Stimulated activated CD4-positive, alpha-beta T cell treated with anti-CD3 and anti-CD28 coated beads, TNF-alpha, amount 100 ng/mL, for 1 hour (primary cell): ENCODE measurements at places on chromosomes 13 and 19.

DNA sequence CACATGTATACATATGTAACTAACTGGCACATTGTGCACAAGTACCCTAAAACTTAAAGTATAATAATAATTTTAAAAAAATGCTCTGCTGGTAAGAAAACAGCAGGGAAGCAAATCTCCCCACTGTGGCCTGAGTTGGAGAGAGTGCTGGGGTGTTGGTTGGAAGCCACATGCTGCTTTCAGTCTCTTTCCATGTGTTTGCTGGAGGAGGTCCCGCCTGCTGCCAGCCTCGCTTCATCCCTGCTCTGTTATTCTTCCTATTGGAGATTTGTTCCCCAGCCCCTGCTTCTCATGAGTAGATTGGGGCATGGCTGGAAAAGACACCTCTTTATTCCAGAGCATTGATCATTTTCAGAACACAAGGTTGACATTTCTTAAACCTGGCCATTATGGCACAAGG lies 230.5 kb downstream of the FGF9 start:
- DNase-seq, result no peak

DNA sequence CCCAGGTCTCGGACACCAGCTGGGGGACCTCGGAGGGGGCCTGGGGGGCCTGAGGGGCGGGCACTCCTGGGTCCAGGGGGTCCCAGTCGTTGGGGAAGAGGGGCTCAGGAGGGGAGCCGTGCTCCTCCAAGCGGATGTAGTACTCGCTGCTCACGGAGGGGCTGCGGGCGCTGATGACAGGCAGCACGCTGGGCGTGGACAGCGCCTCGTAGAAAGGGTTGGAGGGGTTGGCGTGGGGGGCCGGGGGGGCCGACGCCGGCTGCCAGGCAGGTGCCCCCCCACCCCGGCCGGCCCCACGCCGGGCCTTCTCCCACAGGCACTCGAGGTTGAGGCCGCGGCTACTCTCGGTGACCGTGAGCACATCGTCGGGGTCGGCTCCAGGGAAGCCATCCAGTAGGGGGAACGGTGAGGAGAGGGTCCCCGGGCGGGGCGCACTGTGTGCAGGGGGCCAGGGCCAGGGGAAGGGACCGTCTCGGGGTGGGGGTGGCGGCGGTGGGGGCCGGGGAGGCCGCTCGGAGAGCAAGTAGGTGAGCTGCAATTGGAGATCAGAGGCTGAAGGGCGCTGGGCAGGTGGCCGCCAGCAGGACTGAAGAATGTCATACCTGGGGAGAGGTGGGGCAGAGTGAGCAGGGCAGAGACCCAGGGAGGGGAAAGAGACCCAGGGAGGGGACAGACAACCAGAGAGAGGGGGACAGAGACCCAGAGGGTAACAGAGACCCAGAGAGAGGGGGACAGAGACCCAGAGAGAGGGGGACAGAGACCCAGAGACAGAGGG lies 12.1 kb downstream of the LMTK3 start:
- DNase-seq, result no peak

- no peak for DNase-seq
These were observed 88.1 kb downstream of the SCGB2B2 start for GRCh38 chr19:34588846-34589245.

DNA sequence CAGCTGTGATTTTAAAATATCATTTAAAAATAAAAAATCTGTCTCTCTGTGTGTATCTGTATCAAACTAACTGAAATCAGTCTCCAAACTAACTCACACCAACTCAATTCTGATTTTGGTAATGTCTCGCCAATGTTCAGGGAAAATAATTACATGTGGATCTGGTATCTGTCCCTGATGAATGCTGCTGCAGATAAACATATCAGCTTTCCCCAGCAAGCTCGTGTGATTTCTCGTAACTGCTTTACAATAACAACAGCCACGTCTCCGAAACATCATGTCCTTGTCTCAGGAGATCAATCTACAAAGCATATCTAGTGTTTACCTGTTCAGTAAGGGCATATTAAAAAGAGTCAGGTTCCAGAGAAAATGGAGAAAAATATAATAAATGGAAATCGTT lies 129.0 kb downstream of the IRS2 start:
- no peak for DNase-seq

DNA sequence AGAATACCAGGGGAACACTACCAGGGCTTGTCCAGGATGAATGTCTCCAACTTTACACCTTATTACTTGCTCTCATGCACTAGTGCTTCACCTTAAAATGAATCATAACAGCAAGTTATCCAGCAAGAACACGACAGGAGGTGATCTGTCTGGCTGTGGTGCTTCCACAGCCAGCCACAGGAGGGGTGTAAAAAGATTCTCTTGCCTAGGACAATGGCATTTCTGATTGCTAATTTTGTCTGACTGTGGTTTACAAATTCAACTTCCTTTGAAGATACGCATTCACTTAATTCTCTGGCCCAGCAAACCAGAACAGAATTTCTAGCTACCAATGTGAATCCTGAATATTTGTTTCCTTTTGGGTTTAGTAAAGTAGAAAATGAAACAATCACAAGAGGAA lies 23.1 kb upstream of the COG3 start:
- no peak for DNase-seq

DNA sequence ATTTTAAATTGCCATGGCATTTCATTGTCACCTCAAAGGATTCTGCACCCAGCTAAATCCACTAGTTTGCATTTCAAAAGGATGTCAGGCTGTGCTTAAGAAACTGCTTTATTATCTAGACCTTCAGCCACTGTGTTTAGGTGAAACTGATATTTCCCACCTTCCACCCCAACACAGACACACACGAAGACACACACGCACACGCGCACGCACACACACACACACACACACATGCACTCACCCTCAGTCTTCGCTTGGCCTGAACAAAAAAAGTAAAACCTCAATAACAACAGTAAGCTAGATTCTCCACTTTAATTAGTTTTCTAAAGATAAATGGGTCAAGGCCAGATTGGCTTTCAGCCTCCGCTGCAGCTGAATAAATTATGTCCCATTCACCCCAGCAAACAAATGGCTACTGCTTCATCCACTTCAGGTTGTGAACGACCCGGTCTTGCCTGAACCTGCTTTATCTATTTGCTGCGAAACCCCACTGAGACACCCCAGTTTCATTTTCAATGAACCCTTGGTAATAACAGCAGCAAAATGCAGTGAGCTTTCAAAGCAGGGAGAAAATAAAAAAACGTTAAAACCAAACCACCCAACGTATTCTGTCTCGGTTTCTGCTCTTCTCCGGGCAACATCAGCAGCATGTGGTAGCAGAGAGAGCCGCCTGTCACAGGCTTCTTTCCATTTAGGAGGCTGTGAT lies 166.8 kb downstream of the DCT start:
- no peak for DNase-seq

DNA sequence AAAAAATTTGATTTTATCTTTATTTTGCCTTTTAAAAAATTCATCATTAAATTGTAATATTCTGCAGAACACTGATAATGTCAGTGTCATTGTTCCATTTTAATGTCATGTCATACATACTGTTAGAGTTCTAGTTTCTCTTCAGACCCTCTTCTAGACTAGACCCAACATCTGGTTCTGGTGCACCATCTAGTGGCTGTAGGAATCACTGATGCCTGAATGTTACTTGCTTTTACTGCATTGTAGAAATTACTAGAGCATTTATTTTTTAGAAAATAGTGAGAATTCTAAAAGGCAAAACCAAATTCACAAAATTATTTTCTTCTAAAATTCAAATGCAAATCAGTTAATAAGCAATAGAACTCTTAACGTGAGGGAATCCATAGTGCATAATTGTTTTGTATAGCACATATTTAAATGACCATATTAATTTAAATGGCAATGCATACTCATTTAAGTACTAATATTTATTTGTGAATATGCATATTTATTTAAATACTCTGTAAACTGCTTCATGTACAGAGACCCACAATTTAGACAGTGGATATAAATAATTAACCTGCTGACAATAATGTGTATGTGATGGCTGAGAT lies 425.7 kb downstream of the KLF12 start:
- DNase-seq, result no peak

GRCh38 chr19:49473868-49474541 lies at the start of gene FLT3LG:
TSS of gene FLT3LG (plus strand) at chr19:49474215. CDS start at chr19:49474640, 425 bp downstream.
- DNase-seq, result peak; percentile 87

- no peak for DNase-seq
These were observed 482.0 kb downstream of the UQCRFS1 start for GRCh38 chr19:28730791-28731512.

DNA sequence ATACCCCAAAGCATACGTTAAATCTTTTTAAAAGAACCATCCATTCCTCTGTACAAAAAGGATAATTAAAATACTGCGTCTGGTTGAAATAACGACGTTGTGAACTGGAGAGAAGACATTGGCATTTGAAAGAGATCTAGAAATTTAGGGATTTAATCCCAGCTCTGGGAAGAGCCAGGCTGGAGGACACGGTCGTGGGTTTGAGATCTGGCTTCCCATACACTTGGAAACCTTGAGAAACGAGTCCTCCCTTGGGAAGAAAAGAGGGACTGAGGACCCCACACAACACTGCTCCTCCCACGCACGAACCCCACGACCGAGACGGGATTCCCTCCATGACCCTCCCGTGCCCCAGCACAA lies 625 bp downstream of the ZNF709 start:
- no peak for DNase-seq

GRCh38 chr19:2552859-2553258 lies 76.9 kb downstream of the GADD45B start:
- DNase-seq, result peak; percentile 9

GRCh38 chr19:39060171-39060570 lies 24.0 kb upstream of the ACP7 start:
- DNase-seq, result no peak

GRCh38 chr13:72875233-72875632 lies 93.3 kb downstream of the PIBF1 start:
- DNase-seq, result no peak

- no peak for DNase-seq
These were observed 3.9 kb upstream of the PODNL1 start for GRCh38 chr19:13942023-13942684.

DNA sequence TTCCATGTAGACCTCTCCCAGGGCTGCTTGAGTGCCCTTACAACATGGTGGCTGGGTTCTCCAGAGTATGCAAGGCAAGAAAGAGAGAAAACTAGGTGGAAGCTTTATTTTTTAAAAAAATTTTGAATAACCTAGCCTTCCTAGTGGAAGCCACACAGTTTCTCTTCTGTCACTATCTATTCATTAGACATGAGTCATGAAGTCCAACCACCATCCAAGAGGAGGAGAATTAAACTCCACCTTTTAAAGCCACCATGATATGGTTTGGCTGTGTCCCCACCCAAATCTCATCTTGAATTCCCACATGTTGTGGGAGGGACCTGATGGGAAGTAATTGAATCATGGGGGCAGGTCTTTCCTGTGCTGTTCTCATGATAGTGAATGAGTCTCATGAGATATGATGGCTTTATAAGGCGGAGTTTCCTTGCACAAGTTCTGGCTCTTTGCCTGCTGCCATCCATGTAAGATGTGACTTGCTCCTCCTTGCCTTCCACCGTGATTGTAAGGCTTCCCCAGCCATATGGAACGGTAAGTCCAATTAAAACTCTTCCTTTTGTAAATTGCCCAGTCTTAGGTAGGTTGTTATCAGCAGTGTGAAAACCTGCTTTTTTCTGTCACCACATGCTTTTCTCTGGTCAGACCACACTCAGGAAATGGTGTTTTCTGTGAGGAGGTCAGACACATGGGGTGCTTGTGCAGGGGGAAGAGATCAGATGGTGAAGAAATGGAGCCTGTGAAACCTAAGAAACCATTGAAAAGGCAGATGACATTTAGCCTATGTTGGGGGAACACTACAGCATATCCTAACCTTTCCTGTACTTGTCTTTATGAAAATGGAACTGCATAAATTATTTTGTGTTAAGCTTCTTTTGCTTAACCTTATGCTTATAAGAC lies 57.7 kb downstream of the ANKRD10 start:
- DNase-seq, result no peak

- no peak for DNase-seq
These were observed 52.5 kb upstream of the POMP start for GRCh38 chr13:28606466-28606865.

- DNase-seq, result no peak
These were observed 5.0 kb upstream of the ADM5 start for GRCh38 chr19:49684251-49684982.

DNA sequence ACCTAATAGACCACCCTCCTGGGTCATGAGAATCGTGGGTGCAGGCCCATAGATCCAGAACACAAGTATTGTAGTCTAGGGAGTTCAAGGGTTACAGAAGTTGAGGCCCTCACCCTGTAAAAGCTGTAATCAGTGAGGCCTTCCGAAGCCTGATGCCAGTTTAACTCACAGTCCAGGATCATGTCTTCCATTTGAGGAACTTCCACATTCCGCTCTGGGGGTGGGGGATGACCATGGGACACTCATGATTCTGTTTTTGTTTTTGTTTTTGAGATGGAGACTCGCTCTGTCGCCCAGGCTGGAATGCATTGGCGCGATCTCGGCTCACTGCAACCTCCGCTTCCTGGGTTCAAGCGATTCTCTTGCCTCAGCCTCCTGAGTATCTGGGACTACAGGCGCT lies 1.7 kb upstream of the RASIP1 start:
- DNase-seq, result no peak

DNA sequence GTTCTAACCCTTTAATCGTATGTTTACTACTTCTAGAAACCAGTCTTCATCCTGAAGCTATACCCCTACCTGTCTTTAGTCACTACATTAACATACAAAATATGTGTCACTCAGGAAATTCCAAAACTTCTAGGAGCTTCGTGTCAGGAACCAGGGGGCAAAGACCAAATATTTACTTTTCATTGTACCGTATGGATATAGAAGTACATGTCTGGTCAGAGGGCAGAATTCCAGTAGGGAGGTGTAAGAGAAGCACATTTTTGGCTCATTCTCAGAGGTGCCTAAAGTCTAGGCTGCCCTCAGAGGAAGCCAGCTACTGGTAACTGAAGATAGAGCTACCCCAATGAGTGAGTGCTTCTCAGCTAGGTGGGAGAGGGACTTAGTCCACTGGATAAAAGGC lies 320.7 kb downstream of the DIAPH3 start:
- no peak for DNase-seq

DNA sequence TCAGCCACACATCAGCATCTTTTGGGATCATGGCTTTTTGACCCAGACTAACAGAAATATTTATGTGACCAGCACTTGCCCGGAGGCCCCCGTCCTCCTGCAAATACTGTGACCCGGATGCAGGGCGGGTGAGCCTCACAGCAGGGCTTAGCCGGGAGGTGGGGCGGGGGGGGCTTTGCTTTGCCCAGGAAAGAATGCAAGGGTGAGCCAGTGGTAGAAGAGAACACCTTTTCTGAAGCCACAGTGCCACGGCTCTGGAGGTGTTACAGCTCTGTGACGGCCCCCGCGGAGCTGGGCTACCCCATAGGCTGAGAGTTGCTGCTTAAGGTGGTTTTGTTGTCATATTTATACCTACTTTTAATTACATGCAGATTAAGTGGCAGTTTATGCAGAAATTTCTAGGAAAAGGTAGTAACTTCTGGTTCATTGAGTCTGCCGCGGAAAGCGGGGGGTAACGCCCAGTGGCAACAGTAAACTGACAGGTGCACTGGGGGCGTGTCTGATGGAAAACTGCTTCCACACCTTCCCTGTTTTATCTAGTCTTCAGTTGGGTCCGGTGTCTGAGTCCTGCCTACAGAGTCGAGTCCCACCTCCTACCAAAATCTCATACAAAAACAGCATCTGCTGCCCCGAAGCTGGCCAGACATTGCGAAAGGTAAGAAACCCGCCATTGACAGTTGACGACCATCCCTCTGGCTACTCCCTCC lies 187.9 kb downstream of the TEX29 start:
- no peak for DNase-seq
